ENCODE measurements at places on chromosomes 7 and 10. TPM values are rescaled to one million over a fixed set of nuclear protein-coding genes. Genes with fewer than 3 reads are reported as not detected.

The C10orf53 gene
- not detected for total RNA-seq

The OR9A2 gene
- total RNA-seq, result not detected

The LEP gene
- total RNA-seq, result not detected

The EPHB6 gene
- total RNA-seq, result 5.5 TPM

The MYOZ1 gene
- not detected for total RNA-seq

The SPDYE5 gene
- 0.18 TPM for total RNA-seq

The PAPOLB gene
- total RNA-seq, result not detected

The MYL10 gene
- total RNA-seq, result not detected

The MSMB gene
- total RNA-seq, result not detected

The GPR15LG gene
- total RNA-seq, result not detected

The ANKRD1 gene
- total RNA-seq, result not detected

The IDI1 gene
- 69.5 TPM for total RNA-seq
